Kidney capillary endothelial cell (primary cell): ENCODE measurements at places on chromosomes 7 and 10.

GRCh38 chr7:33996899-33997298 lies 91.6 kb downstream of the BMPER start:
- DNase-seq, result no peak

- DNase-seq, result no peak
Observed at GRCh38 chr7:26157520-26158105, 5.6 kb downstream of the NFE2L3 start.

DNA sequence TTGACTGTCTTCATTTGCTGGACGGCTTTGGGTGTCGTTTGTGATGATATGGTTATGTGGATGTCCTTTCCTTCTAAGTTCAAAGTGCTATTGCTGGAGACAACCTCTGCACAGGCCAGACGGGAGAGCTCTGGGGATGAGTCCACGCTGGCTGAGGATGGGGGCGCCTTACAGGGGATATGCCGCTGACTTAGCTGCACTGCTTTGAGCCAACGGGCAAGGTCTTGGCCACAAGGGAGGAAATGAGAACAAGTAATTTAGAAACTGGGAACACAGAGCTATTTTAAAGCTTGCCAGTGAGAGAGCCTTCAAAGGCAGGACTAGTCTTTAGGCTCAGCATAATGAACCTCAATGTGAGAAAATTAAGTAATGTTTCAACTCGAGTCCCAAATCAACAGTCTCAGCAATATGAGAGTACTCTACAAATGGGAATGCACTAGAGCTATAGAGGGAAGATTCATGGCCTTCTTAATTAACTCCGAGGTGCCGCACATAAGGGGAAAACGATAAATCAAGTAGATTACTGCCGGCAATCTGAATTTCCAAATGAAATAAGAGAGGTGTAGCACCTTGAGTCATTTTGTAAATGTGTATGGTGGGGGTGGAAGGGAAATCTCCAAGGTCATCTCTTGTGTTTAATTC lies 209.3 kb downstream of the JAZF1 start:
- no peak for DNase-seq

DNA sequence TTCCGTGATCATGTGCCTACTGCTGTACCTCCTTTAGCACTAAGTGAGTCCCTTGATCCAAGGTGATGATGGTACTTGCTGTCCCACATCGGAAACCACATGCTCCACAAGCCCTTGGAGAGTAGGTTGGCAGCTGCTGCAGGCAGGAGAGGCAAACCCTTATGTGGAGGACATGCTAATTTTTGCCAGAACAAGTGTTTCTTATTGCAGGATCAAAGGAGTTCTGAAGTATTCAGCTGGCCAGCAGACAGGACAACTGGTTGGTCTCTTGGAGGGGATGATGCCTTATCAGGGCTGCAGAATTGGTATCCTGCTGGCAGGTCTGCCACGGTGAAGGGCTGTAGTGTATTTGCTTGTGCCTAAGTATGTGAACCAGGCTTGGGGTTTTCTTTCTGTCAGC lies 36.8 kb downstream of the NACAD start:
- no peak for DNase-seq

DNA sequence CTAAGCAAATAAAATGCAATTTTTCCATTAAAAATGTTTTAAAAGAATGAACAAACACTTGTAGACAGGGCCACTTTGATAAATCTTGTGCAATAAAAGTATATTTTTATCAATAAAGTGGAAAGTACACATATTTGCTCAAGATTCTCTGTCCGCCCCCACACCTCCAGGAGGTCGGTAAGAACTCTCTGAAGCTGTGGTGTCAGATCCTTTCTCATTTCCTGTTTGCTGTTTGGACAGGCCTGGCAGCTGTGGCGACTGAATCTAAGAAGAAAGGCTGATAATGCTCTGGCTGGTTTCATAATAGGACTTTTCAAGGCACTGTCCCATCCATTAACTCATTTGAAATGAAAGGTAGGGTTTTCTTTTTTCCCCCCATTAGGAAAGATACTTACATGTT lies 15.3 kb upstream of the ASB4 start:
- DNase-seq, result peak; percentile 78

GRCh38 chr10:30858499-30858898 lies 173.2 kb downstream of the ZNF438 start:
- DNase-seq, result peak; percentile 98

- DNase-seq, result no peak
Observed at GRCh38 chr7:10205696-10206095, 768.0 kb upstream of the PHF14 start.

DNA sequence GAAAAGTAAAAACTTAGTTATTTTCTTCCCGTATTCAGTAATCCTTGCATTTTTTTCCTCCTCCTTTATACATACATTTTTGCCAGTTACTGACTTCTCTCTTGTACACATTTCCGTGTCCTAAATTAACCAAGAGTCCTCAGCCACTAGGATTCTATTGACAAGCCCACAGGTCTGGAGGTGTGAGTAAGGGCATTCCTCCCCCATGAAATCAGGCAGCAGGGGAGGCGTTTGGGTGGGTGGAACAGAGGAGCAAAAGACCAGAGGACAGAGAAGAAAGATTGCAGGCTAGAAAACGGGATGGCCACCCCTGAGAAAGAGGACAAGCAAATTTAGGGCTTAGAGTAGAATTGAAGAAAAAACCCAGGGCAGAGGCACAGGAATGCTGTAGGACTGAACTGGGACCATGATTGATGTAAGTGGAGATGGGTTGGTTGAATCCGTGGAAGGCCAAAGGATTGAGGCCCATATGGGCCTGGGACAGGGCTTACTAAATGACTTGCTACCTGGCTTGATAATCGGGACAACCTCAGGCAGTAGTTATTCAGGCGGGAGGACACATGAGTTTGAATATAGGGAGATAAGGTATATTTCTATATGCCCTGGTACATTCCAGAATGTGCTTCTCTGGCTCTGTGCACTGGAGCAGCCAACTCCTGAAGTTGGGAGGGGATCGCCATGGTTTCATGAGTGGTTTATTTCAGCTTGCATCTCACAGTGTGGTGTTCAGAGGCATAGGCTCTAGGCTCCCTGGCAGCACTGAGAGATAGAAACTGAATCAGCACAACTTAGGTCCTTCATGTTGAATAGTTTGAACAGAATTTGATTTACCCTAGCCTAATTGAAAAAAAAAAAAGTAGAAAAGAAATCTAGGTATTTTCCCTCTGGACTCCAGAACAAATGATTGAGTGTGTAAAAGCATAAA lies 28.0 kb downstream of the IKZF1 start:
- no peak for DNase-seq

DNA sequence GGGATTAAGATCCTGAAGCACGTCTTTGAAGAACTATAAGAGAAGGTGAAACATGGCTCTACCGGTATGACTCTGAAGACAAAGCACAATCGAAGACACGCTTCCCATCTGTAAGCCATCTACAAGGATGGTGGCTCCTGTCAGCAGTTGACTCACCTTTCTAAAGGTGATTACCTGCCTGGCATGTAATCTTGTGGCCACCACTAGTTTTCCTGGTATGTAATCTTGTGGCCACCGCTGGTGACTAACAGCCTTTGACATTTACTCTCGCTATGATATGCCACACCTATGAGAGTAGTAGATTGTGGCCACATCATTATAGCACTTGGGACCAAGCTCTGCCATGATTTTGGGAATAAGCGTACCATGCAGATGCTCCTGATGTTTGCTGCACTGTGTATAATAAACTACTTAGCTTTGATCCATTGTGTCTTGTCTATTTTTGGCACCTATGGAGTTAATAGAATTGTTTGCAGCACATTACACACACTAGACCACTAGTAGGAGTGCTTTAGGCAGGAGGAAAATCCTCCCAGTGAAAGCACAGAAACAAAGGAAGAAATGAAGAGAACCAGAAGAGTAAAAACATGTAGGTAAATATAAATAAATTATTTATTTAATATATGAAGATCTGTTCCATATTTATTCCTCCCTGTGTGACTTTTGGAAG lies 59.8 kb downstream of the VAX1 start:
- DNase-seq, result no peak

DNA sequence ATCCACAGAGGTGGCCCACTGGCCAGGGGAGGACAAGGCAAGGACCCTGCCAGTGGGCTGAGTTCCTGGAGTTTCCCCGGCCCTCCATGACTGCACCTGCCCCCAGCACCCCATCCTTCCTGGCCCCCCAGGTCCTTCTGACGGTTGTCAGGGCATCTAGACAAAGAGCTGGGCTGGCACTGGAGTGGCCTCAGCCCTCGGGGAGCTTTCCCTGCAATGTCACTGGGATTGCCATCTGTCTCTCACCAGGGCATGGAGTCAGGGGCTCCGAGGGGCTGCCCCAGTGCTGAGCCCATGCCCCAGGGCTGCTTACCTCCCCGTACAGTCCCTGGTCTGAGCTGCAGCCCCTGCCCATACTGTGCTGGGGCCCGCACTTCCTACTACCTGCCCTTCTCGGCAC lies 446.5 kb upstream of the MKI67 start:
- DNase-seq, result no peak

DNA sequence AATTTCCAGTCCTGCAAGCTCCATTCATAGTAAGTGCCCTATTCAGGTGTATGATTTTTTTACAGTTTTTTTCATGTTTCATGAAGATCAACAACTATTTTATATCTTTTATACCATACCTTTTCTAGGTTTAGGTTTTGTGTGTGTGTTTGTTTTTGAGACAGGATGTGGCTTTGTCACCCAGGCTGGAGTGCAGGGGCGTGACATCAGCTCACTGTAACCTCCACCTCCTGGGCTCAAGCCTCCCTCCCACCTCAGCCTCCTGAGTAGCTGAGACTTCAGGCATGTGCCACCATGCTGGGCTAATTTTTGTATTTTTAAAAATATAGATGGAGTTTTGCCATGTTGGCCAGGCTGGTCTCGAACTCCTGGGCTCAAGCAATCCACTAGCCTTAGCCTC lies 35.0 kb downstream of the ARMH3 start:
- DNase-seq, result no peak

DNA sequence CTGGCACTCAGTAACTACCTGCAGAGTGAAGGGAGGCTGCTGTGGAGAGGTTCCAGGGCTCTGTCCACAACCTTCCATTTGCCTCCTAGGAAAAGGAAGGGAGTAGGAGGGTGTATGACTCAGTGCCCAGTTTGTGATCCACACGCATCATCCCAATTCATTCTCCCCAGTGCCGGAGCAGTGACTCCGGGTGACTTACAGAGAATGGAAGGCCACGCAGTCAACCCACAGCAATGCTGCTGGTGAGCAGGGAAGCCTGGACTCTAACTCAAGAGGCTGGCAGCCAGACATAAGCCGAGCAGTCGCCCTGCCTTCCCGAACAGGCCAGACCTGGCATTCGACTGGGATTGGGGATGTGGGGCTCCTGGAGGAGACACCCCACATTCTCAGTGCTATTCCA lies 139.9 kb downstream of the SH3PXD2A start:
- peak; percentile 70 for DNase-seq

- DNase-seq, result no peak
Observed at GRCh38 chr7:77434570-77435275, 18.6 kb upstream of the GSAP start.

GRCh38 chr10:59079386-59080226 lies 96.8 kb upstream of the PHYHIPL start:
- DNase-seq, result no peak

- DNase-seq, result no peak
Observed at GRCh38 chr10:102465466-102465865, 14.1 kb upstream of the C10orf95 start.
